ENCODE measurements at places on chromosomes 16 and 17.

- DNase-seq = no peak
Observed at GRCh38 chr17:75889454-75889853, 7.3 kb downstream of the TRIM65 start.

DNA sequence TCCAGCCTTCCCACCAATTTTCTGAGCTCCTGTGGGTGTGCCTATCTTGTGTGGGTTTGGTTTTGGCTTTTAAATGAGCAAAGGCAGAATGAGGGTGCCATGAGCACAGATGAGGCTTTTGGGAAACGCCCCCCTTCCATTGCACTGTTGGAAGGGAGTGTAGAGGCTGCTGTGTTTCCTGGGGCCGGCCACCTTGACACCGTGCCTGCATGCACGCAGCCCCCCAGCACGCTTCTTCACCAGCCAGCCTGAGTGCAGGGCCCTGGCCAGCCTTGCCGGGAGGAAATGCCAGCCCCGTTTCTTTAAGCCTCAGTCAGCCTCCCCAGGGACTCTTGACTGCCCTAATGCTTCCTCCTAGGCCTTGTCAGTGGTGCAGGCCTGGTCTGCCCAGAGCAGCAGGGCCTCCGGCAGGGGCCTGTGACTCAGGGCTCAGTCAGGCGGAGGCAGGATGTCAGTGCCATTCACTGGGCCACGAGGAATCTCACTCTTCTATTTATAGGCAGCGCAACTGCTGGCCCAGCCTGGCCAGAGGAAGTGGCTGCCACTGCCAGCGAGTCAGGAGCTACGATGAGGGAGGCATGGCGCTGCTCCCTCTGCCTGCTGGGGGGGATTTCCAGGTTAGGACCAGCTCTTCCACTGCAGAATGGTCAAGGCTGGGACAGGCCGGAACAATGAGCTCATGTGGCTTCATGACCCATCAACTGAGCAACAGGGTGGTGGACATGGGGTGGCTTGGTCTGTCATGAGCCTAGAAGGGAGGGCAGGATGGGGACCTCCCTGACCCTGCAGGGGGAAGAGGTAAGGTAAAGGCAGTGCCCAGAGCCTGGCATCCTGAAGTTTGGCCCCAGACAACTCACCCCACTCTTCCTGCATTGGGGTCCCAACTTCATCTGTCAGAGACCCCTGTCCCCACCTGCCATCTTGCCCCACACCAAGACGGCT, 205.2 kb downstream of the RAB11FIP4 start:
- no peak for DNase-seq

- no peak for DNase-seq
Observed at GRCh38 chr16:28285649-28286048, 6.7 kb upstream of the SBK1 start.

- DNase-seq = no peak
Observed at GRCh38 chr17:65917560-65917959, 274.4 kb downstream of the CEP112 start.

GRCh38 chr17:76480632-76481031, 13.2 kb downstream of the AANAT start:
- no peak for DNase-seq

DNA sequence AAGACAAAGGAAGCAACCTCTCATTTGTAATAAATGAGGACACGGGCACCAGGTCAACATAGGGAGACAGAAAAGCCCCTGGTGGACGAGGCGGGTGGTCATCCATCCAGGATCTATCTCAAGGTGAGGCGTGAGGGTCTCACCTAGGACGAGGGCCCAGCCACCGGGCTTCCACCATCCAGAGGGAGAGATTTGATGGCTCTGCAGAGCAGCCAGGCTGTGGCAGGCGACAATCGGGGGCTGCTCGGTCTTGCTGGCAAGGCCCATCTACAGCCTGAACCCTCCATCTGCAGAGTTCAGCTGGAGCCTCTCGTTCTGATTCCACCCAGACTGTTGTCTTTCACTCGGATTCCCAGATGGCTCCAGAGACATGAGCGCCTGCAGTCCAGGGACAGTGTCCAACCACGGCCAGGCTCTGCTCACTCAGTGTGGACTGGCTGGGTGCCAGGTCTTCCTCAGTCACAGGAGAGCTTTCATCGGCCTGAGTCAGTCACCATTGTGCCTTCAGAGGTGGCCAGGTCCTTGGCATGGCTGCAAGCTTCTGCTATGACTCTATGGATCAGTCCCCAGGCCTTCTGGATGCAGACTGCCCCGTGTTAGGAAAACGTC, 5.9 kb downstream of the LITAFD start:
- DNase-seq = no peak

DNA sequence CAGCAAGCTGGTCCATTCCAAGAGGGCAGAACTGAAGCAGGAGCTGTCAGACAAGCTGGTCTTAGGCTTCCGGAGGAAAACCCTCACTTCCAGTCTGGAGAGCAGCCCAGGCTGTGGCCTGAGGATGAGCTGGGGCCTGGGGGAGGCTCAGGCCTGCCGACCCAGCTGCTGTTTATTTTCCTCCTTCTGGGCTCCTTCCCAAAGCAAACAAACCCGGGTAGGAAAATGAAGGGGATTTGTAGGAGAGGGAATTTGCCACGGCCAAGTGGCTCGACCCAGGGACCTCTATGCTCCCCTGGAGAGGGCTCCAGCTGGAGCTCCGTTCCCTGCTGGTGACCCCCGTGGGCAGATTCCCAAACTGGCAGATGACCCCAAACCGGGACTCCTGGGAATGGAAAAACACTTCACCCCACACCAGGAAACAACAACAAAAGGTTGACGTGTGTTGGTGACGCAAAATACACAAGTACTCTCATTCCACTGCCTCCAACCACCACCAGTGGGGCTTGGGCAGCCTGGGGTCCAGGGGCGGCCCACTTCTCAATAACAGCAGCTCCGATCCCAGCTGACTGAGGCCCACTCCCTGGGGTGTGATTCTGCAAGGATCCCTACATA, 8.8 kb downstream of the JUP start:
- DNase-seq = peak; percentile 84

Measured in COR-L47 (cell line).